ENCODE measurements at places on chromosomes 12 and 14.

- DNase-seq, result no peak
Measured at GRCh38 chr12:81174664-81175063, 96.8 kb downstream of the ACSS3 start.

GRCh38 chr12:106861984-106862916 is 87.8 kb downstream of the RIC8B start:
- no peak for DNase-seq

GRCh38 chr12:120089105-120089504 is 27.4 kb downstream of the RAB35 start:
- DNase-seq, result no peak

DNA sequence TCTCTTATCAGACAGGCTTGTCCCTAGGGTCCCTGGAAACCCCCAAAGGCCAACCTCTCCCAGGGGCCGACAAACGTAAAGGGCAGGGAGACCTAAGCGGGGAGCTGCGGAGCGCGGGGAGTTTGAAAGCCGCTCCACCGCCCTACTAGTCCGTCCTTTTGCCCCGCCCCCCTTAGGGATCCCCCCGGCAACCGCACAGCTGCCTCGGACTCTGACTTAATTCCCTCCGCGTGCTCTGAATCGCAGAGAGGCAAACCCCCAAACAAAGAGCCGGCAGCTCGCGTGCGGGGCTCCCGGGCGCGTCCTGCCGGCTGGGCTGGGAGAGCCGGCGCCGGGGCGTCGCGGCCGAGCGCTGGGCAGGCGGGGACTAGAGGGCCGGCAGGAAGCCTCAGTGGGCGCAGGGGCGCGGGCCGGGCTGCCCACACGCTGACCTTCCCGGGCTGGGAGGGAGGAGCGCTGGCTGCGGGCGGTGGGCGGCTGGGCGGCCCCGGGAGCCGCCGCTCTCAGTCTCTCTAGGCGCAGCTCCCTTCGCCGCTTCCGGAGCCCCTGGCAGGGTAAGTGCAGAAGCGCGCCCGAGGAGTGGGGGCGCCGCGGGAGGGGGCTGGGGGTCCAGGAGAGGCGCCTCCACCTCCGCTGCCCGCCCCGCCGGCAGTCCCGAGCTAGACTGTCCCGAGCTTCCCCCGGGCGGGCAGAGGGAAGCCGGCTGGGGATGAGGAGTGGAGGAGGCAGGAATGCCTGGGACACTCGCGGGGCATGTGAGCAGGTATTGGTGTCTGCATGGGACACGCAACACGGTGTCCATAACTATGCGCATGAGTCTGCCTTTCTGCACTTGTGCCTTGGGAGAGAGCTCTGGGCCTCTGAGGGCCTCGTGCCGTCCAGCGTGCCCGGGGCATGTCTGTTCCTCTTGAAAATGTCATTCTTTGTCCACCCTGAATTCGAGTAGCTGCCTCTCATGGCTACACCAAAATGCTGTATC is at the start of gene TSPAN11:
TSPAN11 (plus strand) TSS at position 506 of the 979 bp plus-strand sequence. CDS start 27,244 bp downstream, outside the sequence.
- no peak for DNase-seq

DNA sequence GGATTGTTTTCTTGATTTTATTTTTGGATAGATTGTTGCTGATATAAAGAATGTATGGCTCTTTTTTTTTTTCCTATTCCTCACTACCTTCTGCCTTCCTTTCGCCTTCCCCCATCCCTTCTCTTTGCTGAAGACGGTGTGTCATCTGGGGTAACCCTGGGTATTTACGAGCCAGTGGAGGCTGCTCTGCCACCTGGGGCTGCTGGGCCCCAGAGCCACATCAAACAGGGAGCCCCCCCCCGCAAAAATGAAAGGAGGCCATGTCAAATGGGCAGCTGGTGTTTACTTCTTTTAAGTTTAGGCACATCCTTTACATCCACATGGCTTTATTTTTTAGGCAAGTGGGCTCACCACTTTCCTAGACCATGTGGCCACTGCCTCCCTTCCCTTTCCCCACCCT is 25.4 kb downstream of the CHST11 start:
- DNase-seq, result no peak

DNA sequence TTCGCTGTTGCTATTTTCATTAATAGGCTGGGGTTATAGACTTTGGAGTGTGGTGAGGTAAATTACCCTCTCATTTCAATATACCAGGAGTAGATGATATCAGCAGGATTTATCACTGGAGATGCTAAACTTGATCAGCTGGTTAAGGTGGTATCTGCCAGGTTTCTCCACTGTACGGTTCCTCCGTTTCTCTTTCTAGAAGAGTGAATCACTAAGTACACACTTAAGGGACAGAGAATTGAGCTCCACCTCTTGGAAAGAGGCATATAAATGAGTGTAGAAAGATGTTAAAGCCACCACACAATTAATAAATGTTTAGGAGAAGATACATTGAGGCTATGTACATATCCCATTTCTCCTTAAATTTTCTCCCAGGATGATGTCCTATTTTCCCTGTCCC is 277.4 kb upstream of the GRIP1 start:
- DNase-seq, result no peak

- no peak for DNase-seq
Measured at GRCh38 chr14:78633752-78634151, 463.6 kb downstream of the NRXN3 start.

GRCh38 chr12:8709124-8709830 is 11.5 kb downstream of the RIMKLB start:
- DNase-seq, result no peak

- no peak for DNase-seq
Measured at GRCh38 chr14:41187868-41188267, 418.8 kb upstream of the LRFN5 start.

GRCh38 chr12:3988519-3989217 is 115.5 kb upstream of the PARP11 start:
- no peak for DNase-seq

Measured in activated CD4-positive, alpha-beta T cell treated with anti-CD3 and anti-CD28 coated beads, Interleukin-2, amount 50 U/mL, for 24 hours (primary cell).